Activated gamma-delta T cell treated with anti-CD3 and anti-CD28 coated beads, Interleukin-2, amount 50 U/mL, for 16 hours (primary cell): ENCODE measurements at places on chromosomes 2 and 18.

GRCh38 chr2:33038230-33038629 lies 91.5 kb downstream of the LTBP1 start:
- no peak for DNase-seq

DNA sequence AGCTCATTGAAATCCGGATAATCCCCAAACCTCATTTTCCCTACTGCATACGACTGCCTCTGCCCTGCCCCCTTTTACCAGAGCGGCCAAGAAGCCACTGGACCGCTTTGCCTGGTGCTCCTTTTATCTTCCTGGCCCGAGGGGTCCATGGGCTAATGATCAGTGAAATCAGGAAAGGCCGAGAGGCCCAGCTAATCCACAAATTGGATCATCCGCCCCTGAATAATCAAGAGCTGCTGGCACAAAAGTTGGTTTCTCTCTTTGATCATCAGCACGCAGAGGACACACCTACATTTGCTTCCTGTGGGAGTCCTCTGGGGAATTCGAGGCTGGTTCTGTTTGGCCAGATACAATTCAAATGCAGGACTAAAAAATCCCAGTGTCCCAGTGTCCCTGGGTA lies 144.5 kb downstream of the INSIG2 start:
- no peak for DNase-seq

- peak; percentile 28 for DNase-seq
Measured at GRCh38 chr2:149597668-149598326, 10.2 kb upstream of the MMADHC start.

- no peak for DNase-seq
Measured at GRCh38 chr2:219538504-219538951, 5.1 kb downstream of the CHPF start.

GRCh38 chr2:45010702-45011012 lies 1.4 kb upstream of the SIX2 start:
- DNase-seq: no peak
